RKO (cell line): ENCODE measurements at places on chromosomes 6 and 20.
A peak's percentile ranks its signal among the peaks of the same experiment; 100 is the strongest.

- DNase-seq, result peak; percentile 75
These were observed 135.9 kb downstream of the KHDRBS2 start for GRCh38 chr6:62150048-62150663.

GRCh38 chr20:3652221-3652620 lies 11.0 kb downstream of the GFRA4 start:
- no peak for DNase-seq

DNA sequence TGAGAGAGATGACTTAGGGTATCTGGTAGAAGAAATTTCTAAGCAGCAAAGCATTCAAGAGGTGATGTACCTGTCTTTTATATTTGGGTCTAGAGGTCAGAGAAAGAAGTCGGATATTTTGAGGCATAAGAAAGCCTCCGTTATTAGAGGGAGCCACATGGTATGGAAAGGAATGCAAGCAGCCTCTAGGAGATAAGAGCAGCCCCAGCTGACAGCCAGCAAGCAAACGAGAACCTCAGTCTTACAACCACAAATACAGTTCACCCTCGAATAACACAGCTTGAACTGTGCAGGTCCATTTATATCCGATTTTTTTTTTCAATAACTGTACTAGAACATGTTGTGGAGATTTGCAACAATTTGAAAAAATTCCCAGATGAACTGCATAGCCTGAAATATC lies 190.7 kb upstream of the VGLL2 start:
- no peak for DNase-seq

- DNase-seq, result no peak
These were observed 58.7 kb upstream of the STMND1 start for GRCh38 chr6:17043148-17043522.

DNA sequence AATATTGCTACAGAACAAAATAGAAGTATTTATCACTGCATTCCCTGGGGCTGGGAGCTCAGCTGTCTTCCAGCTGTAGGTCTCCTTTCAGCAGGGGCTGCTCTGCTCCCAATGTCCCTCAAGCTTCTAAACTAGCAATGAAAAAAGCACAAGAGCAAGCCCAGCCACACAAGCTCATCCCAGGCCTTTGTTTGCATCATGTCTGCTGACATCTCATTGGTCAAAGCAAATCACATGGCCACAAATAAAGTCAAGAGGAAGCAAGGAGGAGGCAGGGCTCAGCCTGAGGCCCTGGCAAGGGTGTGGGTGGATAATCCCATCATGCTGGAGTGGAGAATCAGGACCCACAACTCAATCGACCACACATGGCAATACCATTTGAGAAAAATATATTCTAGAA lies 2.2 kb upstream of the BFSP1 start:
- peak; percentile 70 for DNase-seq

- DNase-seq, result peak; percentile 16
These were observed 977 bp downstream of the TNXB start for GRCh38 chr6:32108094-32108627.

DNA sequence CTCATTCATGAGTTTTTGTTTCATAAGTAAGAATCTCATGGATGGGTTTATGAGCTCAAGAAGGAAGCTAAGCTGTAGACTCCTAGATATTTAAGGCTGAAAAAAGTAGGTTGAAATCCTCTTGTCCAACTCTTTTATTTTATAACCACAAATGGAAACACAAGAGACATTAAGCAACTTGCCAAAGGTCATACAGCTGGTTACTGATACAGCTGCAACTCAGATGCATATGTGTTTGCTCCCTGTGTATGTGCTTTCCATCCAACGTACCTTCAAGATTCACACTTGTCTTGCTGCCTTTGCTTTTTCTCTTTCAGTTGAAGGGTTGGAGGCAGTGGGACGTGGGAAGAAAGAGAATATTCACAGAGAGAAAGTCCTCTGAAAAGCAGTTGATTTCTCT lies 153.5 kb upstream of the STMND1 start:
- DNase-seq, result no peak

GRCh38 chr6:44471271-44471981 lies 83.9 kb downstream of the CDC5L start:
- no peak for DNase-seq

DNA sequence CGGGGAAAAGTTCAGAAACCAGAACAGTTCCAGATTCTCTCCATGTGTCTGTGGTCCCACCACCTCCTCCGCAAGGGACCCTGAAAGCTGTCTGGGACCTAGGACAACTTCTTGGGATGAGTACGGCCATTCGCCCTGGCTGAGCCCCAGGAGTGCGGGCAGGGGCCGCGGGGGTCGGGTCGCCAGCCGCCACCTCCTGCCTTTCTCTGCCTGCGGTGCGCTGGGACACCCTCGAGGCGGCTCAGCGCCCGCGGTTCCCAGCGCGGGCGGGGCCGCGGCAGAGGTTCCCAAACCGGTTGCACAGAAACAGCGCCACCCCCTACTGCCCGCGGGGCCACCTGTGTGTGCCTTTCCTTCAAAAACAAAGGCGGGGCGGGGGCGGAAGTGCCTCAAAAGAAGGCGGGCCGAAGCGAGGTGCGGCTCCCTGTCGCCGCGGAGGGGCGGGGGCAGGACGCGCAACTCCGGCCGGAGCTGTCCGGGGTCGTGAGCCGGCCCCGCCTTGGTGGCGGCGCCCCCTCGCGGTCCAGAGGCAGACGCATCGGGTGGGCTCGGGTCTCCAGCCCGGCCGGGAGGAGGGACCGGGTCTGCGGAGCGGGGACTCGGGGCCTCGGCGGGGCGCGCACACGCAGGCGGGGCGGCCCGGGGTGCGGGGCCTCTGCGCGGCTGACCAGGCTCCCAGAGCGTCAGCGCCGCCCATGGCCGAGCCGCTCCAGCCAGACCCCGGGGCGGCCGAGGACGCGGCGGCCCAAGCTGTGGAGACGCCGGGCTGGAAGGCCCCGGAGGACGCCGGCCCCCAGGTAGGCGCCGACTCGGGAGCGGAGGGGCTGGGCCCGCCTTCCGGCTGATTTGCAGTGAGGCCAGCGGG lies at the start of gene HEBP2:
HEBP2 (plus strand) TSS at position 423 of the 865 bp plus-strand sequence; CDS start at position 696, 273 bp downstream.
- DNase-seq, result peak; percentile 91
